Activated CD4-positive, alpha-beta memory T cell treated with anti-CD3 and anti-CD28 coated beads for 36 hours (primary cell): ENCODE measurements at places on chromosomes 16 and 17. TPM values are rescaled to one million over a fixed set of nuclear protein-coding genes. Genes with fewer than 3 reads are reported as not detected.

FOXC2 gene
- not detected for total RNA-seq

SCRN2 gene
- 21.0 TPM for total RNA-seq

ZG16 gene
- total RNA-seq: not detected

NHLRC4 gene
- total RNA-seq: 0.31 TPM

RNF151 gene
- not detected for total RNA-seq

SCARF1 gene
- 3.2 TPM for total RNA-seq

DNA sequence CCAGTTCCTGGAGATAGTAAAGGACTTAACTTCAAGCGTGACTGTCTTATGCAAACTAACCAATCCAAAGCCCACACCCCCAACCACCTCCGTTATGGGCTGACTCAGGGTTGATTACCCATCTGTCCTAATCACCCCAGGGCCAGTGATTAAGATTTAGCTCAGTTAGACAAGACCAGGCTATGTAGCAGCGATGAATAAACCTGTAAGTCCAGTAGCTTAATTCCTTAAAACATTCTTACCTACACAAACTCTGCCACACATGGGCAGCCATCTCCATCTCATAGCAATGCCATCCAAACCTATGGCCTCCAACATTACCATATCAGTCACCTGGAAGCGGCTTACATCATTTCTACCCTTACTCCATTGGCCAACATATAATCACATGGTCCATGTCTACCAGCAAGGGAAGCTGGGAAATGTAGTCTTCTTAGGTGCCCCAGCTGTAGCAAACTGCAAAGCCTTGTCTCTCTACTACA, 266.7 kb downstream of the SHISA9 start:
- no peak for DNase-seq
- H3K27ac ChIP-seq: no peak overlapping the region
- no peaks in the 10 kb centered on the region for H3K36me3 ChIP-seq
- H3K4me1 ChIP-seq: no peaks in the 10 kb centered on the region
- no peak overlapping the region for H3K4me3 ChIP-seq
- peaks cover 4% of the 10 kb centered on the region for H3K27me3 ChIP-seq

DNA sequence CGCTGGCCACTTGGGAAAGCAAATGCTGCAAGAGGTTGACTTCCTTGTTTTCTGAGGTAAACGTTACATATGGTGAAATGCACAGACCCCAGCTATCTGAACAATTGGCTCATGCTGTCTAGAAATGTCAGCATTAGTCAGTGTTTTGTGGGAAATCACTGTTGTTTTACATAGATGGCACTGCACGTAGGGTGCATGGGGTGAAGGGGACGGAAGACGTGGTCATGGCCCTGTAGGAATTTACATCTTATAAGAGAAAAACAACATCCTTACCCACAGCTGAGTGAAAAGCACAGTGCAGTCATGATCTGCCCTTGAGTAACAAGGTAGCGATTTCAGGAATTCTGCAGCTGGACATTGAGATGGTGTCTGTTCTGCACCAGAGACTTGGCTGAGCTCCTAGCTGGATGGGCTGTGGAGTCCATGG, 15.2 kb downstream of the RPTOR start:
- no peak for DNase-seq
- H3K4me1 ChIP-seq: peaks cover 7% of the 10 kb centered on the region
- no peak overlapping the region for H3K27ac ChIP-seq
- no peak overlapping the region for H3K4me3 ChIP-seq
- H3K27me3 ChIP-seq: no peaks in the 10 kb centered on the region
- H3K36me3 ChIP-seq: no peaks in the 10 kb centered on the region

DNA sequence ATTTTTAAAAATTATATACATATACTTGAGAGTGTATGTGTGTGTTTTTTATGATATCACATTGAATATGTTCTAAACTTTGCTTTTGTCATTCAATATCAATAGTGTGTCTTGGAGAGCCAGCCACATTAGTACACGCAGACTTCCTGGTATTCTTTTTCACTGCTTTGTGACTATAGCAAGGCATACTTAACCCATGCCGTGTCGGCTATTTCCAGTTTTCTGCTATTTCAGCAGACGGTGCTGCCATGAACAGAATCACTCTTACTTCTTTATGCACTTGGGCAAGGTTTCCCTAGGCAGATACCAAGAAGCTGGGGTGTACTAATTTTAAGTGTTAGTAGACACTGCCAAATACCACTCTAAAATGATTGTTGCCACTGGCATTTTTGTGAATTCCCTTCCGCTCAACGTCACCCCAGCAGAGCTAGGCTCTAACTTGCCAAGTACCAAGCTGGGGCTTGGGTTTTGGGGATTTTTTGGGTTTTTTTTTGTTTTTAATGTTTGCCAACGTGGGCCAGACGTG, 134.9 kb downstream of the SOCS1 start:
- no peak overlapping the region for H3K4me3 ChIP-seq
- no peak for DNase-seq
- H3K4me1 ChIP-seq: peaks cover 24% of the 10 kb centered on the region
- no peaks in the 10 kb centered on the region for H3K27me3 ChIP-seq

DNA sequence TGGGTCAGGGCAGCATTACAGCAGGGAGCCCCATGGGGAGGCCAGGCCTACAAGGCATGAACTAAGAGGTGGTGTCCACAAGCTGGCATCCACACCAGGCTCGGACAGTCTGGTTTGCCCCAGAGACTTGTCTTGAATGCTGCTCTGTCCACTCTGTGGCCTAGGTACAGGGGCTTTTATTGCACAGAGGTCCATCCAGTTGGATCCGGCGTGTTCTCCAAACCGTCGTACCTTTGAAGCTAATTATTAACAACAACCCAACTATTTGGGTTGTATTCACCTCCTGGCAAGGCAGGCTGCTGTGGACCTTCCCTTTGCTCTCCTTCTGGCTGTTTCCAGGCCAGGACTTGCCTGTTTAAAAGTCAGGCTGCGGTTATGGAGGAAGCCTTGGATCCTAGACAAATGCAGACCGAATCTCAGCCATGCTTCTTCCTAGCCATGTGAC, 123.4 kb downstream of the CLEC16A start:
- H3K27me3 ChIP-seq: no peaks in the 10 kb centered on the region
- no peak overlapping the region for H3K27ac ChIP-seq
- H3K4me1 ChIP-seq: peaks cover 35% of the 10 kb centered on the region
- no peak for DNase-seq
- no peak overlapping the region for H3K4me3 ChIP-seq

GRCh38 chr17:75812096-75813013, 27.7 kb downstream of the UNK start:
- no peak for DNase-seq
- H3K27me3 ChIP-seq: no peaks in the 10 kb centered on the region
- no peak overlapping the region for H3K4me3 ChIP-seq

- H3K27me3 ChIP-seq: peaks cover 4% of the 10 kb centered on the region
- no peak overlapping the region for H3K4me3 ChIP-seq
- no peak for DNase-seq
- no peaks in the 10 kb centered on the region for H3K4me1 ChIP-seq
These were observed 21.7 kb downstream of the PPL start for GRCh38 chr16:4915226-4915761.

- no peaks in the 10 kb centered on the region for H3K36me3 ChIP-seq
- no peaks in the 10 kb centered on the region for H3K27me3 ChIP-seq
- no peak overlapping the region for H3K4me3 ChIP-seq
These were observed 5.4 kb upstream of the TOP2A start for GRCh38 chr17:40422990-40423633.
